ENCODE measurements at places on chromosomes 4 and X.

DNA sequence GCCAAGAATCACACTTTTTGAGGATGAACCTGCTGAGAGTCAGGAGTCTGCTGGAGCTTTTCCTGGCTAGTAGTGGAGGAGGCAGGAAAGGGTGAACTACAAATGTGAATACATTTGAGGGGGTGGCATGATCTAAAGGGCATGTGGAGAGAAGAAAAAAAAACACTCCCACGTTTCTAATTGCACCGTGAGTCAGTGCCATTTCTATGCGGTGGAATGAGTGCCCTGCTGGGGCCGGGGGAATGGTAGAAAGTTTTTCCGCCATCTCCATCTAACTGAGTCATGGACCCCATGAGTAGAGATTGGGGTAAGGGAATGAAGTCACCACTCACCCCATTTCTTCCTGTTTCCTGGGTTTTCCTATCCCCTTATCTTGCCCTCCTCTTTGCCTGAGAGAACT, 19.8 kb downstream of the BEX3 start:
- no peak for DNase-seq

DNA sequence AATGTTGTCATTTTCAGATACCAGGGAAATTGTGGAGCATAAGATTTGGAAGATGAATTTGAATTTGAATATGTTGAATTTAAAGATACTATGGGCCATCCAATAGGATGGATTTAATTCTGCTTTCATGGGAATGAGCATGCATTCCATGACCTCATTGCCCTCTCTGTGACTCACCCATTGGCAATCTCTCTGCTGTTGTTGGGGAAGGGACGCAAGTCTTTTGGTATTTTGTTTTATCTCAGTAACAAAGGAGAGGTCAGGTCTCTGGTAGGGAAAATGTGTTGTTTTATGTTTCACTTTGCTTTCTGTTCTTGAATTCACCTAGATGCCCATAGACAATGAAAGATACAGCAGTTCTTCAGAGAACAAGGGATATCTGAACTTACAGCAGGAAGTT, 42.1 kb upstream of the MAGEA4 start:
- no peak for DNase-seq

GRCh38 chr4:74682567-74683359, 111.6 kb downstream of the BTC start:
- DNase-seq = no peak

DNA sequence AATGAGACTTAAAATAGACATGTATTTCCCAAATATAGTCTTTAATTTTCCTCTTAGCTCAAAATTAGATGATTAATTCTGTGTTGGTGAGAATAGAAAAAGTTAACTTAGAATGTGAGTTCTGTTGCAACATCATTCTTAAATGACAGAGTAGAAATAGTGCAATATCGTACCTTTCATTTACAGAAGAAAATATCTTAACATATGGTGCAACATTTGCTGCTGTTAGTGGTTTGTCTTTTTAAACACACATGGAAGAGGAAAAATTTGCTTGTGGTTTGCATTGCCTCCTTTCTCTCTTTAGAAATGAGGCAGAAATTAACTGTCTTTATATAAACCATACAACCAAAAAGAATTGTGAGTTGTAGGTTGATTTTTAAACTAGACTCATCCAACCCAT, 39.3 kb upstream of the FHDC1 start:
- DNase-seq = no peak

- no peak for DNase-seq
These were observed 52.2 kb downstream of the SPATA18 start for GRCh38 chr4:52103319-52103718.

DNA sequence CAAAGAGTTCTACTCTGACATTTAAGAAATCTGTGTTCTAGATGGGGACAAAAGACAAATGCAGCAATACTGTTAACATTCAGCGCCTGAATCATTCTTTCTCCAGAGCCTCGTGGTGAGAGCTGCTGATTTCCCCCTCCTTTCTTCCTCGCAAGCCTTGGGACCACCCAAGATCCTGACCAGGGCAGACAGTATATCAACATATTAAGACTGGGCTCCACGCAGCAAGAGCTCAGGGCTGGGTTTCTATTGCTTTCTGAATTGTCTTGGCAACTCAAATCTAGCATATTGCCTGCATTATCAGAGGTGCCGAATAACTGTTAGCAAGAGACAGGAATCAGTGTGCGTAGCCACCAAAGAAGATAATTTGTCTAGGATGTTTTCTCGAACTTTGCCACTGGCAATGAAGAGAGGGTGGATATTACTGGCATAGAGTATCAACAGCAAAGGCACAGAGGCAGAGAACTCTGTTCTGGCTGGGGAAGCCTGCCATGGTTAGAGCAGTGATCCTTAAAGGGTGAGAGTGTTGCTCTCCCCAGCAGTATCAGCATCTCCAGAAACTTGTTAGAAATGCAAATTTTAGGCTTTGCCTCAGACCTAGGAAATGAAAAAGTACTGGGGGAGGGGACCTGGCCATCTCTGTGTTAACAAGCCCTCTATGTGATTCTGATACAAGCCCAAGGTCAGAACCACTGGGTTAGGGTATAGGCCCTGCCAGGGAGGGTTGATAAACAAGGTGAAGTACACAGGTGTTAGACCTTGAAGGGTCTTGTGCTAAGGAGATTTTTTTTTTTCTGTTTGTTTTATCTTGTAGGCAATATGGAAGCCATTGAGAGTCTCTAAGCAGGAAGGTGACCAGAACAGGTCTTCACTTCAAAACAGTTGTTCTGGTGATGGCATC, 46.2 kb upstream of the MID1IP1 start:
- DNase-seq = no peak

GRCh38 chr4:172813359-172813923, 355.2 kb upstream of the GALNT7 start:
- DNase-seq = no peak

- no peak for DNase-seq
These were observed 75.3 kb downstream of the ENPP6 start for GRCh38 chr4:184142121-184143000.

DNA sequence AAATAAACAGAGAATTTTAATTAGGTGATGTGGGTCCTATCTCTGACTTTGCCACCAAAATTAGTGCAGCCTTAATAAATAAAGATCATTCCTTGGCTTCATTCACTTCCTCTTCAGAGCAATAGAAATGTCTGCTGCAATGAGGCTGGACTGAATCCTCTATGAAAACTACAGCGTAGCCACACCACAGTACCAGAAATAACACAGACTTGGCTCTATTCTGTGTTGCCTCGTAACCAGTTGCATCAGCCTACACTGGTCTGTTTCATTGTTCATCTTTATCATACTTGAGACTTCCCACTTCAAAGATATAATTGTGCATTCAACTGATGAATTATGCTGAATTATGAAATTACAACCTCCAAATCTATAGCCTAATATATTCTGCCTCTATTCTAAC, 15.8 kb downstream of the GLRA3 start:
- no peak for DNase-seq

DNA sequence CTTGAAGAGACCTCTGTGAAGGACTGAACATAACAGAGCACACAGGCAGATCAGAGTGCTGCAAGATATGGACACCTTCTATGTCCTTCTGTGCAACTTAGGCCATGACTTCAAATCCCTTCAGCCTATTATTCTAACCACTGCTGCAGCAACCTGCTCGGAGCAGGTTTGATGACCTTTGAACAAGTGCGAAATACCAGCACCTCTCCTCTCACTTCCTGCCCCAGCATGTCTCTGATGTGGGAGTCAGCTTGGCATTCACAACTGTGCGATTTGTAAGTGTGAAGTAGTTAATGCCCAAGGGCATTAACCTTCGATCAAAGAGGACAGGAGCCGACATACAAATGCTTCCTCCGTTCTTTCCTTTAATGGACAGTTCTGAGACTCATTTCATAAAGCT, 1.6 kb upstream of the EXOC1 start:
- no peak for DNase-seq

- DNase-seq = no peak
These were observed 34.0 kb upstream of the SORBS2 start for GRCh38 chr4:185845966-185846365.

GRCh38 chr4:46123913-46124755, at the start of gene GABRG1:
TSS of gene GABRG1 (minus strand) at chr4:46124054. CDS start at chr4:46123913, 141 bp downstream.
- DNase-seq = no peak

DNA sequence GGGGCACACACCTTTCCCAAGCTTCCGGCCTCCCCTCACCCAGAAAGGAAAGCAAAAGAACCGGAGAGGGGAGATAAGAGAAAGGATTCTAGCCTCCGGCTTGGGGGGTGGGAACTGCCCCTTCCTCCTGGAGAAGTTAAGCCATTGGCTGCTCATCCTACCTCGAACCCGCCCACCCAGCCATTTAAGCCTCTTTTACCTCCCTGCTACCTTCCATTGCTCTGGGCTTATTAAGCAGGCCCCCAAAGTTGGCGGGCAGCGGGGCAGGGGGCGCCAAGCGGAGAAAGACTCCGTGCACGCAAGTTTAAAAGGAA, 2.3 kb downstream of the MAML3 start:
- peak; percentile 90 for DNase-seq

- DNase-seq = no peak
These were observed 14.8 kb downstream of the ARHGEF6 start for GRCh38 chrX:136765821-136766356.

- DNase-seq = no peak
These were observed 90.3 kb downstream of the ARX start for GRCh38 chrX:24925430-24925829.

DNA sequence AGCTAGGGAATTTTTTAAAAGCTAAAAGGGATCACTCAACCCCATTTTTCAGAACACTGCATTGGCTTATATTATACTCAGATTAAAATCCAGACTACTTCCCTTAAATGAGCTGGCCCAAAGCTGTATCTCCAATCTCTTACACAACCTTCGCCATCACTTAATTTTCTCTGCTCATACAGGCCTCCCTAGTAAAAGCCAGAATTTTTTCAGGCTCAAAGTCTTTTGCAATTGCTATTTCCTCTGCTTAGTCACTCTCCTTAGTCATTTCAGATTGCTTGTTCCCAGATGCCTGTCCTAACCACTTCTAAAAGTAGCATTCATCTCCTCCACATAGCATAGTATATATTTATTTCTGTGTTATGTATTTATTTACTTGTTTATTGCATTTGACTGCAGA, 1587.9 kb upstream of the ADGRL3 start:
- DNase-seq = no peak

- no peak for DNase-seq
These were observed 15.8 kb upstream of the PDE6B start for GRCh38 chr4:609400-610050.

DNA sequence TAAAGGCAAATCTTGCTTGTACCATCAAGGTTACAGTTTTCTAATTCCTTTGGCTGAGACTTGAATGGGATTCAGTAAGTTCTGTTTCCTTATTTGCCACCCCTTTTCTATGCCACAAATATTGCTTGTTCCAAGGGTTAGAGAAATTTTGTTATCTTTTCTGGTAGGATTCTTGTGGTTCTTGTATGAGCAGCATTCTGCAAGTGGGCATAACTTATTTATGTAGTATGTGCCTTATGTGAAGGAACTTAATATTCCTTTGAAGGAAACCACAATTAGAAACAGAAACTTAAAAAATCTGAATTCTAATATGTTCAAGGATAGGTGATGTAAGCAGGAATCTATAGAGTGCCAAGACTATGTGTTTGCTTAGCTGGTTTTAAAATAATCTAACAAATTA, 53.1 kb upstream of the TSPAN5 start:
- DNase-seq = no peak

DNA sequence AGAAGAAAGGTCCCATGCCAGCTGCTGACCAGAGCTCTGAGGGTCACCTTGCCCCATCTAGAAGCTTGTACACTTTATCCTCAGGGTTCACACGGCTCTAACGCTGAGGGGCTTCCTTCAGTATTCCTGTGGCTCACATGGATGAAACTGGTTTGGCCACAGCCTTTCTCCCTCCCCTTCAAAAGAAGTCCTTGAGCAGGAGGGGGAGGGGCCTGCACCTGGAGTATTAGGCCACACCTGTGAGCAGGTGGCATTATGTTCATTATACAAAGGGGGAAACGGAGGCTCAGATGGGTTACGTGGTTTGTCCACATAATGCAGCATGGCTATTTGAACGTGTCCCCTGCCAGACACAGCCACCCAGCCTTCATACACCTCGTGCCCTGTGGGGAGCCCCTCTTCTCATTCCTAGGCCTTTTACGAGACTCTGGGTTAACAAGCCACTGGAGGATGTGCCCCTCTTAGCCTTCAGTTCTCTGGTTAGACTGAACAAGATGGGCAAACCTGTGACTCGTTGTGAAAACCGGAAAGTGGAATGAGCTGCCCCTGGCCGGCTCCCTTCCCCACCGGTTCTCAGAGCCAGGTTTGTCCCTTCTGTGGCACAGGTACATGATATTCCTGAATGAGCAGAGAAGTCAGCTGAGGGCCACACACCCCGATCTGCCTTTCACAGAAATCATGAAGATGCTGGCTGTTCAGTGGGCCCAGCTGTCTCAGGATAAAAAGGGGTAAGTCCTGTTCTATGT, 27.2 kb upstream of the JAKMIP1 start:
- DNase-seq = no peak

DNA sequence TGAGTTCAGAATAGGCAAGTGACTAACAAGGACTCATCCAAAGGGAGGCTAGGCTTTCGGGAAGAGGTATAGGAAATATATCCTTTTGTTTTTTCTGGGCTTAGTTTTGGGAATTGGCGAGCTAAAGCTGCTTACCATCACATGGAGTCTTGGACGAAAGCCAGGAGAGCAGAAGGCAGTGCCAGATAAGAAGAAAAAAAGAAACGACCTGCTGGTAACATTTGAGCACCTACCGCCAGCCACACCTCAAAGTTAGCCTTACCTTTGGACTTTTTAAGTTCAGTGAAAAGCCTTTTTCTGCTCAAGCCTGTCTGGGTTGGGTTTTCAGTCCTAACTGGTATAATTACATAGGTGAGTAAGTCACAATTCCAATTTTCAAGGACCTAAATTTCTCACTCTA, 85.1 kb upstream of the LCORL start:
- no peak for DNase-seq

DNA sequence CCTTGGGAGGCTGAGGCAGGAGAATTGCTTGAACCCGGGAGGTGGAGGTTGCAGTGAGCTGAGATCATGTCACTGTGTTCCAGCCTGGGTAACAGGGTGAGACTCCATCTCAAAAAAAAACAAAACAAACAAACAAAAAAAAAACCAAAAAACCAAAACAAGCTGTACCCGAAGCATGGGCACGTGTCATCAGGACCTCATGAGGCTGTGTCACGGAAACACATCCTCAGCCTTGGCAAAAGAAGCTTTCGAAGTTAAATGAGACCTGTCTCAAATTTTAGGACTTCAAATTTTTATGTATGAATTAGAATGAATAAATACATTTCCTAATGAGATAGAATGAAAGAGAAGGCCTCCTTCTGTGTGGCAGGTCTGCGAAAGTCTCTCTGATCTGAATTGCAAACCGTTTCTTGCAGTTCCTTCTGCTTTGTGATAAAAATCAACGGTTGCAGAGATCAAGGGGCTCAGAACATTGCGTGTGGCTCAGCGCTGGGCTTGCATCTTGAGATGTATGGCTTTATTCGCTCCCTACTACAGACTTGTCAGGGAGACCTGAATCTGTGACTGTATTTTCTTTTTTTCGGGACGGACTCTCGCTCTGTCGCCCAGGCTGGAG, 19.5 kb upstream of the CRLF2 start:
- DNase-seq = no peak

- no peak for DNase-seq
These were observed 43.2 kb downstream of the MANBA start for GRCh38 chr4:102717448-102718092.
